Activated naive CD4-positive, alpha-beta T cell treated with anti-CD3 and anti-CD28 coated beads, Interleukin-2, amount 10 ng/mL, durations not matched to agents 7 days and 5 days (primary cell): ENCODE measurements at places on chromosomes 5 and 9.
A peak's percentile ranks its signal among the peaks of the same experiment; 100 is the strongest.

DNA sequence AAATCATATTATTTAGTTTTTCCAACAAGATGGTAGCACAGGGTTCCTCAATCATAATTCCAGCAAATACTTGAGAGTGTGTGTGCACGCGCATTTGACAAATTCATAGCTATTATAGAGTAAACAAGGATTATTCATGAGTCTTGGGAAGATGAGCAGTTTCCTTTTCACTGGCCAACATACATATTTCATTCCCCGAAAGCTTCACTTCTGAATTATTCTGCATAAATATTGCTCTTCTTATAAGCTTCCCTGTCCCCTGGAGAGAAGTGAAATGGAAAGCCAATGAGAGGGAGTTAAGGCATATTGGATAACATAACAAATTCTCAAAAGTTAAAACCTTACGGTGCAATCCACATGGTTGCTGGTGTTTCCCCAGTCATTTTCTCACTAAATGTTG, 386.4 kb upstream of the SEMA6A start:
- DNase-seq: no peak

DNA sequence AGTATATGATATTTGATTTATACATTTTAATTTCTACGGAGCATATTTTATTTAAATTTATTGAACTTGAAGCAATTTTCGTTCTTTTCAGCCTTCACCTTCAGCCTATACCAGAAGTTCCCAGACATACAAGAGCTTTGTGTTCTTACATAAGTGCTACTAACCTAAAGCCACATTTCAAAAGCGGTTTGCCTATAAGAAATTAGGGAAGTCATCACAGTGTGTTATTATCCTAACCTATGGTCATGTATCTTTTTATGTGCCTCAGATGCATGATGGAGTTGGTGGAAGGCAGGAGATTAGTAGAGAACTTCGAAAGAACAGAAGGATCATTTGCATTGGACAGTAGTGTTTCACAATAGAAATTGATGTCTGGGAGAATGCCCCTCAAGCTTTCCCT, 3.1 kb downstream of the KIF2A start:
- DNase-seq: no peak

DNA sequence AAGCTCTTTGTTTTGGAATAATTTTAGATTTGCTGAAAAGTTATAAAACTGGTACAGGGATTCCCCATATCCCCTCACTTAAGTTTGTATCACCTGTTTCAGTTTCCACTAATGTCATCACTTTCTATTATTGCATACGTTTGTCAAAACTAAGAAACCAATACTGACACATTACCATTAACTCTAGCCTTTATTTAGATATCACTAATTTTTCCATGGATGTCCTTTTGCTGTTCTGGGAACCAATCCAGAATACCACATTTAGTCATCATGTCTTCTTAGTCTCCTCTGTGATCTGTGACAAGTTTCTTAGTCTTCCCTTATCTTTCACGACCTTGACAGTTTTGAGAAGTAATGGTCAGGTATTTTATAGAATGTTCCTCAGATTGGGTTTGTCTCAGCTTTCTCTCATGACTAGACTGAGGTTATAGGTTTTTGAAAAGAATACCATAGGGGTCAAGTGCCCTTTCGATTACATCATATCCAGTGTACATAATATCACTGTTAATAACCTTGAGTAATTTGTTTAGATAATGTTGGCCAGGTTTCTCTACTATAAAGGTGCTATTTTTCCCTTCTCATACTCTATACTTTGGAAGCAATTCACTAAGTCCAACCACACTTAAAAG, 51.9 kb upstream of the NMUR2 start:
- DNase-seq: no peak

GRCh38 chr9:4892501-4893194, 92.4 kb upstream of the JAK2 start:
- no peak for DNase-seq

- DNase-seq: no peak
These were observed 104.9 kb upstream of the PTPN3 start for GRCh38 chr9:109602987-109603386.

DNA sequence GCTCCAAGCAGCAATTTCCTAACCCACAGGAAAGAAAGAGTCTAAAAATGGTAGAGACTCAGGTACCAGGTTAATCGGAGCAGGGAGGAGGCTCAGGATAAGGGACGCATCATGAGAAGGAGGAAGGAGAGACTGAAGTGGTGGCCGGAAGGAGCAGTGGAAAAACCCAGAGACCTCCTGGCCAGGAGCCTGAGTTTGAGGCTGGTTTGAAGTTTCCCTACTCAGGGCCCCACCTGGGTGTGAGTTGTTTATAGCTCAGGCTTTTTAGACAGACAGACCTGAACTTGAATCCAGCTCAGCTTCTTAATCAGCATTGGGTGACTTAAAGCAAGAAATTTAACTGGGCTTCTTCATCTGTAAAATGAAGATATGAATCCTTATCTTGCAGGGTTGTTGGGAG, 11.9 kb upstream of the AQP7 start:
- DNase-seq: peak; percentile 35

DNA sequence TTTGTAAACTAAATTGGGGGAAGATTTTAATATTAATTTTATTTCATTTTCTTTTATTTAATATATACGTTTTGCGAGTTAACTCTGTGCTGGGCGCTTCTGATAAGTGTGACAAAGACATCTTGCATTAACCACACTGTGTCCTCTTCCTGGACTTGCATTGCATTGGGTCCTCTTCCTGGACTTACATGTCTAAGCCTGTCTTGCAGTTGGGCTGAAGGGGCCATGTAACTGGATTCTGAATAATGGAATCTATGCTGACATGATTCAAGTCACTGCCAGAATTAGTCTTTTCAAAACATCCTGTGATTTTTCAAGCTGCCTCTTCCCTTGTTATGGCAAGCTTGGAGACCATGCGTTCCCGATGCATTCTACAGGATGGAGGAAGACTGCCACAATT, 122.6 kb downstream of the TRIM32 start:
- DNase-seq: no peak

- DNase-seq: no peak
These were observed 42.4 kb upstream of the F2RL1 start for GRCh38 chr5:76776391-76776790.
